ENCODE measurements at places on chromosomes 1 and 21.

- DNase-seq = no peak
These were observed 15.0 kb downstream of the CRNN start for GRCh38 chr1:152398812-152399698.

- no peak for DNase-seq
These were observed 12.1 kb downstream of the FOXD2 start for GRCh38 chr1:47449822-47450552.

GRCh38 chr21:44354775-44355771 lies 1.7 kb downstream of the TRPM2 start:
- no peak for DNase-seq

- DNase-seq = no peak
These were observed at the start of gene STUM for GRCh38 chr1:226548256-226549093. Gene STUM, plus strand, starts transcription at chr1:226548764. Its CDS starts 141 bp downstream, at chr1:226548905.

- DNase-seq = no peak
These were observed 696 bp downstream of the EBNA1BP2 start for GRCh38 chr1:43171312-43171875.

GRCh38 chr1:159602501-159602999 lies 14.9 kb downstream of the APCS start:
- DNase-seq = no peak

- no peak for DNase-seq
These were observed 86.3 kb downstream of the GLIS1 start for GRCh38 chr1:53652441-53653199.

Measured in activated gamma-delta T cell treated with Interleukin-2 at 50 U/mL for 16 hours (primary cell).